PC-9 (cell line): ENCODE measurements at places on chromosomes 2 and 18.

- DNase-seq = no peak
These were observed 49.4 kb downstream of the SLC66A2 start for GRCh38 chr18:79902075-79902474.

GRCh38 chr2:123047186-123047585 is 977.9 kb upstream of the CNTNAP5 start:
- DNase-seq = no peak

- no peak for DNase-seq
These were observed 1.8 kb downstream of the IL18RAP start for GRCh38 chr2:102424754-102425153.

- no peak for DNase-seq
These were observed 460.4 kb downstream of the MBD2 start for GRCh38 chr18:53764086-53764485.

DNA sequence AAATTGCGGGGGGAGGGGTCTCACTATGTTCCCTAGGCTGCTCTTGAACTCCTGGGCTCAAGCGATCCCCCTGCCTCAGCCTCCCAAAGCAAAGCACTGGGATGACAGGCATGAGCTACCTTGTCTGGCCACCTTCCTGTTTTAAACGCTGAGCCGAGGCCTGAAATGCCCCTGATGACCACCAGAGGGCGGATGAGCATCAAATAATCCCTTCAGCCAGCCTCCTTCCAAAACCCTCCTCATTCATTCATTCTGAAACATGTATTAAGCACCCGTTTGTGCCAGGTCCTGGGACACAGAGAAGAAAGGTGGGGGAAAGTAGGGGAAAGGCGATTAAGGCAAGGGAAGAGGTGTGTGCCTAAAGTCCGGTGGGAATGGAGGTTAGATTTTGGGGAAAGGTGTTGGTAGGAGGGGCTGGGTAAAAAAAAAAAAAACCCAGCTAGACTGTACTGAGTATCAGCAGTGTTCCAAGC is 30.7 kb upstream of the PTMA start:
- peak; percentile 64 for DNase-seq

DNA sequence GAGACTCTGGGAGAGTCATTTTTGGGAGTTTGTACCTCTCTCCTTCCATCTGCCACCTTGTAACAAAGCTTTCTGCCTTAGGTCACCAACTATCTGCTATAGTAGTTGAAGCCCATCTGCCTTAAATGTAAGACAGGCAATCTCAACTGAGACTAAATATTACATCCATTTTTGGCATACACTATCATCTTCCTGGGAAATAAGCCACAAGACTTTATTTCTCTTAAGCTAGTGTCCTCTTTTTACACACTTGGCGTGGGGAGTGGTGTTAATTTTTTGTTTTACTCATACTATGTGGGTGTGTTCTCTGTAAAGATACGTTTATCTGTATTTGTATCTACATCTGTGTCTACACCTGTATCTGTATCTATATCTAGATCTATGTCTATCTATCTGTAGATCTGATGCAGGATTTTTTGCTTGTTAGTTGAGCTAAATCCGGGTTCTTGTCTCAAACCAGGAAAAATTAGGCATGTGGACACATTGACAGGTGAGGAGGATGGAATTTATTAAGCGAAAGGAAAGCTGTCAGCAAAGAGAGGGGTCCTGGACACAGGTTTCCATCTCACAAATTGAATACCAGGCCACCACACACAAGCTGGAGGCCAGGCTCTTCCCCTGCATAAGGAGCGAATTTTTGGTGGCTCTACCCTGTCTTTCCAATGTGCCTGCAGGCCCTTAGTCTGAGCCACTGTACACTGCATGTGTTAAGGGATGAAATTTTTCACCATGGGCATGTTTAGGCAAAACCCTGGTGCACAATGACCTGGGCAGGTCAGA is 64.8 kb upstream of the RND3 start:
- DNase-seq = no peak

- no peak for DNase-seq
These were observed 114.2 kb upstream of the NT5C1B start for GRCh38 chr2:18703555-18703954.

DNA sequence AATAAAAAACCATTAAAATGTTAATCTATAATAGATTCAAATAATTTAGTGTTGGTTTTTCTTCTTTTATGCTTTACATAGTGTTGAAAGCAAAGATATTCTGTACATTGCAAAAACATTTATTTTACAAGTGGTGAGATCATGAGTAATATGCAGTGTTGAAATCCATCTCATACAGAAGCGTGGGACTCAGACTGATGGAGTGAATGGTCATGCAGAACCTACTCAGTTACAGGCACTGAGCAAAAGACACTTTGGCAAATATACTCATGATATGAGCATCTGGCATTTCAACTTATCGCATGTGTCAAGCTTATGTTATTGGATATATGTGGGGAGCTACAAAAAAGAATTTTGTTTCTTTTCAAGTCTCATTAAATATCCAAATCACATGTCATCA is 620.2 kb upstream of the NETO1 start:
- no peak for DNase-seq

- no peak for DNase-seq
These were observed 12.6 kb downstream of the CRACDL start for GRCh38 chr2:98923244-98923940.

GRCh38 chr2:64283006-64283570 is 138.9 kb upstream of the PELI1 start:
- no peak for DNase-seq

- peak; percentile 69 for DNase-seq
These were observed 66.9 kb upstream of the RBM44 start for GRCh38 chr2:237731663-237732062.

DNA sequence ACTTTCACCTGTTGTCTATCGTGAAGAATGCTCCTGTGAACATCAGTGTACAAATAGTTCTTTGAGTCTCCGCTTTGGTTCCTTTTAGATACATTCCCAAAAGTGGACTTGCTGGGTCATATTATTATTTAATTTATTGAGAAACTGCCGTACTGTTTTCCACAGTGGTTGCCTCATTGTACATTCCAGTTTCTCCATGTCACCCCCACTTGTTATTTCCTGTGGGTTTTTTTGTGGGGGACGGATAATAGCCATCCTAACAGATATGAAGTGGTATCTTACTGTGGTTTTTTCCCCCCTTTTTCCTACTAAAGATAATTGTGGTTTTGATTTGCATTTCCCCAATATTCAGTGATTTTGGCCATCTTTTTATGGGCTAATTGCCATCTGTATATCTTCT is 53.8 kb downstream of the SMCHD1 start:
- no peak for DNase-seq

DNA sequence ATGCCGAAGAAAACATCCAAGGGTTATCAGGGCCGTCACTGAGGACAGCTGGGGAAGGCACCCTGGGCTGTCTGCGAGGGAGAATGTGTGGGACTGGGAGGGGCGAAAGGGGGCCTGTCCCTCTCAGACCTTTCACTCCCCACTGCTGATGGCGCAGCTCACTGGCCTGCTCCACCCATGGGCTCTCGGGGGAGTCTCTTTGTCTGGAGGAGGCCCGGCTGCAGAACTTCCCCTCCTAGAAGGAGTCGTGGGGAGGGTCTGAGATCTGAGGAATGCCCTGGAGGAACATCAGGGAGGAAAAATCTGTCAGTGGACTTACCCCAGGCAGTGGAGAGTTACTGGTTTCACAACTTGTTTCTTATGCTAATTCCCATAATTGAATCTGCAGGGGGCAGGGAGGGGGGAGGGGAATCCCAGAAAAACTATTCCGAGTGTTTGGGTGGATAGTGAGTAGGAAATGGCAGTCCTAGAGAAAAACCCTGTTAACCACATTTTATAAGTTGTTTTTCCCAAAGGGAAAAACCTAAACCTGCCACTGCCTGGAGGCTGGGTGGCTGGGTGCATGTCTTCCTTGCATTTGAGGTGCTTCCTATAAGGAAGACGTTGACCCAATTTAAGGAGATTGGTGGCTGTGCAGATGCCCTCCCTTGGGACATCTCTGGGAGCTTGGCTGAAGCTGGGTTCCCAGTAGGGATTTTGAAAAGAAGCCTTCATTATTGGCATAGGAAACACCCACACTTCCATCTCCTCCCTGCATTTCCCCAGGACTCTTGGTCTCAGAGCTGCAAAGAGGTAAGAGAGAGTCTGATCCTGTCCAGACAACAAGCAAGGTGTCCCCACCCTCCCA is 11.7 kb upstream of the SEMA4C start:
- DNase-seq = no peak

DNA sequence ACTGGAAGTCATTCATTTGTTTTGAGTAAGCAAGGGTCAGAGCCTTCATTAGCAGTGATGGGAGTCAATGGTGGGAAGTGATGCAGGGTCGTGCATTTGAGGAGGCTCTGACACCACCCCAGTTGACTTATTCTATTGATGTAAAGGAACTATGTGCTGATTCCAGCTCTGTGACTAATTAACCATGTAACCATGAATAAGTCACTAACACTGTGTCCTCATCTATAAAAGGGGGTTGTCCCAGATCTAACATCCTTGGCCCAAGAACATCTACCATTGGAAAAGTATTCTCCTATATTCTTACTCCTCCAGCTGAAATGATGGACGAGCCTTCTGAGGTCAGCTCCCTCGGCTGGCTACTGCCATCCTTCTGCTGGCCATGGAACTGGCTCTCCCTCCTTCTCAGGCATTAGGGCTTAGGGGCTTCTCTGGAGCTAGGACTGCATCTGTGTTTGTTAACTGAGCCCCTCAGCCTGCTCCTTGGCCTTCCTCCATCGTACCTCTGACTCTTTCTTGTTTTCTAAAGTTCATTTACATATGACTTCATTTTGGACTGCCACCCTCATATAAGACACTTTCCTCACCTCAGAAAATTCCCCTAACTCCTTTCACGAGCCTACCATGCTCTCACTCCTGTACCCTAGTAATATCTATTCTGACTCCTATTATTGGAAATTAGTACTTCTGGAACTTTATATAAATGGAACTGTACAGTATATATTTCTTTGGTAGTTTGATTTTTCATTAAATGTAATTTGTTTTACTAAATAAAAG is 115.5 kb downstream of the KCTD1 start:
- DNase-seq = no peak

DNA sequence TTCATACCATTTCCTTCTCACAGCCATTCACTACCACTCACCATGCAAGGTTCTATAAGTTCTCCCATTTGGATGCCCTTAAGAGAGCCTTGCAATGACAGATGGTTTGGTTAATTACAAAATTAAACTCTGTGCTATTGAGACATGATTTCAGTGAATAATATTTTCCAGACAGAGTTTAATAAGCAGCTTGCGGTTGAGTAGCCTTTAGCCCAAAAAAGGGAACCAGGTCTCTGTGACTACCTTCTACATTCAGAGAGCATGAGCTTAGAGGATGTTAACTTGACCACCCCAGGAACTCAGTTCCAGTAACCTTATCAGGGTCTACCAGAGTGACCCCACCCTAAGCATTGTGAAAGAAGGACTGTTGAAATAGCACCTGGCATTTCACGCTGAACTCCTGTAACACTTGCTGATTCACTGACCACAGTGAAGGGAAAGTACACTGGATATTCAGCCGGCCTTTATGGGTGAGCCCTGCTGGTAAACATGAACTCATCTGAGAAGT is 1173.1 kb upstream of the ZEB2 start:
- DNase-seq = peak; percentile 69

GRCh38 chr2:227939271-227940027 is 68.0 kb downstream of the DAW1 start:
- no peak for DNase-seq

- DNase-seq = peak; percentile 34
These were observed 510.4 kb upstream of the CNTNAP5 start for GRCh38 chr2:123514613-123515207.

DNA sequence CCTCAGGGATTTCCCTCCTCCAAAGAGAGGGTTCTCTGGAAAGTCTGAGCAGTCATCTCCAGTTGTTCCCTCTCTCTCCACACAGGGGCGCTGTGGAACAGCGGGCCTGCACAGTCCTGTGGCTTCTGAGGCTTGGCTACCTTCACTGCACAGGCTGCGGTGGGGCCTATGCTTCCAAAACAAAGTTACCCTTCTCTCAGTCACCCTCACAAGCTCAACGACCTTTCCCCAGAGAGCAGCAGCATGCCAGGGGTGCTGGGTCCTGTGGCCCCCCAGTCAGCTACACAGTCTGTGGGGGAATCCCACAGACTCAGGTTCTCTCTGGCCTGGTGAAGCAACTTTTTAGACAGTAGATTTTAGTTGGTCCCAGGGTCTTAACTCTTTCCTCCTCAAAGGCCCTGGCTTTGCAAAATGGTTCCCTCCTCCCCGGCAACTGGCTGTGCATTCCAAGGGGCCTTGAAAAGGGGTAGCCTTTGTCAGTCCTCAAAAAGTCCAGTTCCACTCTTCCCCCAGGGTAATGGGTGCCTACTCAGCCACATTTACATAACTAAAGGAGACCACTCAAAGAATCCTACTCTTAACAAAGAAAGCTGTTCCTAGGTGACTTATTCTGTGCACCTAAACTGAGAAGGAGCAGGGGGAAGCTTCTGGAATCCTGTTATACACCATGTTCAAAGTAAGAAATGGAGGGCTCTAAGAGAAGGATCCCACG is 14.9 kb downstream of the B3GNT7 start:
- DNase-seq = no peak

- DNase-seq = no peak
These were observed 60.6 kb downstream of the SCN1A start for GRCh38 chr2:166067229-166067628.

DNA sequence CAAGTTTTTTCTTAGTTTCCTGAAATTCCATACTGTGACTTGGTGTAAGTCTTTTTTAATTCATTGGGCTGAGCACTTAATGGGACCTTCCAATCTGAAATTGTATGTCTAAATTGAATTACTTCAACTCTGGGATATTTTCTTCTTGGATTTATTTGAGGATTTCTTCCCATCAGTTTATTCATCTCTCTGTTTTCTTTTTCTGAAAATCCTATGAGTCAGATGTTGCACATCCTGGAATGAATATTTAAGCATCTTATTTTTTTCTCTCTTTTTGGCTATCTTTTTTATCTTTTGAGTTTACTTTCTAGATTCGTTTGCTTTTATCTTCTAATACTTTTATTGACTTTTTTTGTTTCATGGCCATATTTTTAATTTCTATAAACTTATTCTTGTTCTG is 55.4 kb upstream of the ACYP2 start:
- no peak for DNase-seq

GRCh38 chr2:230751062-230751461 is 38.4 kb downstream of the CAB39 start:
- DNase-seq = no peak

DNA sequence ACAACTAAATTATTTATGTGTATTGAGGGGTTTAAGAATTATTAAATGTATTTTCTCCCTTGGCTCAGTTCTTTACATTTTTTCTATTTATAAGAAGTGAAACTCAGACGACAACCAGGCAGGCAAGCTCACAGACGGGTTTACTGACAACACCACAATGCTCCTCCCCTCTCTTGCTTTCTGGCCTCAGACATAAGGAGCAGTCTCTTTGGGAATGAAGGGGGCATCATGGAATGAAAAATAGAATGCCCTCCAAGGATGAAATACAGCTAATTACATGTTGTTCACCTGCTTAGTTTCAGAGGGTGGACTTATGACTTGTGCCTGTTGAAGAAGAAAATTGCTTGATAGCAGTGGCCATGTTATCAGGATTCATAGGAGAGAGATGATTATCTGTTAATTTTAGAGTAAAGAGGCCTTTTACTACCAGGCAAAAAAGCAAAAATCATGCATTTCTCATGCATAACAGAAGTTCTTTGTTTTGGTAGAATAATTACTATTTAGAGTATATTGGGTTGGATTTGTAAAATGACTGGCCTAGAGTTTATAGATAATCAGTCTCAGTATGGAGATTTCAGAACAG is 172.1 kb upstream of the LRRTM1 start:
- no peak for DNase-seq
